Heart left ventricle (tissue), 16 donors: ENCODE measurements at places on chromosomes 16 and 17. TPM values are rescaled to one million over a fixed set of nuclear protein-coding genes. Genes with fewer than 3 reads are reported as not detected.
A peak's percentile ranks its signal among the peaks of the same experiment; 100 is the strongest.

DNA sequence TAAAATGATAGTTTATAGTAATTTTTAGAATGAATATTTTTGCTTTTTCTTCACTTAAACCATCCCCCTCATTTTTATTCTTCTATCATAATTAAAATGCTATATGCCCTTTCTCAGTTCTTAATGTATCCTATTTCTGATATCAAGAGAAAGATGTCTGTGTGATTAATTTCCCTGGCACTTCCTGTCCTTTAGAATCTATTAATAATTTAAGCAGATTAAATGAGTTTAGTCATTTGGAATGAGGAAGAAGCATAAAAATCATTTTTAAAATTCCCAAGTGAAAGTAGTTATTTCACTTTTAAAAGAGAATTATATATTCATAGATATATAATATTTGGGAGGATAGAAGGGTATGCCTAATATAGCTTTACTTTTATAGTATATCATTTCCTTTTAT lies 27.8 kb upstream of the CDR2 start:
- no peak for DNase-seq

DNA sequence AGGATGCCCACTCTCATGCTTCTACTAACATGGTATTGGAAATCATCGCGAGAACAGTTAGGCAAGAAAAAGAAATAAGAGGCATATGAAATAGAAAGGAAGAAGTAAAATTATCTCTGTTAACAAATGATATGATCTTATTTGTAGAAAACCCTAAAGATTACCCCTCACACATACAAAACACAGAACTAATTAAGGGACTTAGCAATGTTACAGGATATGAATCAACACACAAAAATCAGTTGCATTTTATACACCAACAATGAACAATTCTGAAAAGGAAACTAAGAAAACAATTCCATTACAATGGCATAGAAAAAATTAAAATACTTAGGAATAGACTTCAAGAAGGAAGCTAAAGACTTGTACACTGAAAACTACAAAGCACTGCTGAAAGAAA lies 2.7 kb upstream of the CAPNS2 start:
- no peak for DNase-seq

DNA sequence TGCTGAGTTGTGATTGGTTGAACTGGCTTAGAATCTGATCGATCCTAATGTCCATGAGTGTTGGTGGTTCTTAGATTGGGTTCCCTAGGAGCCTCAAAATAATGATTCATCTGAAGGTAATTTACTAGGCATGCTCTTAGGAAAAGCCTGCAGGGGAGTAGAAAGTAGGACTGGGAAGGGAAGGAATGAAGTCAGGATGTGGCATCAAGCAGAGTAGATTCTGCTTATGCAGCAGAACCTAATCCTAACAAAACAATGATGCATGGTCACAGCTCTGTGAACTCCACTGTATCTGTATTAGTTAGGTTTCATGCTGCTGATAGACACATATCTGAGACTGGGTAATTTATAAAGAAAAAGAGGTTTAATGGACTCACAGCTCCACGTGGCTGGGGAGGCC lies 132.5 kb downstream of the HS3ST2 start:
- no peak for DNase-seq

- no peak for DNase-seq
These were observed 13.7 kb downstream of the CAMKK1 start for GRCh38 chr17:3879186-3879585.

DNA sequence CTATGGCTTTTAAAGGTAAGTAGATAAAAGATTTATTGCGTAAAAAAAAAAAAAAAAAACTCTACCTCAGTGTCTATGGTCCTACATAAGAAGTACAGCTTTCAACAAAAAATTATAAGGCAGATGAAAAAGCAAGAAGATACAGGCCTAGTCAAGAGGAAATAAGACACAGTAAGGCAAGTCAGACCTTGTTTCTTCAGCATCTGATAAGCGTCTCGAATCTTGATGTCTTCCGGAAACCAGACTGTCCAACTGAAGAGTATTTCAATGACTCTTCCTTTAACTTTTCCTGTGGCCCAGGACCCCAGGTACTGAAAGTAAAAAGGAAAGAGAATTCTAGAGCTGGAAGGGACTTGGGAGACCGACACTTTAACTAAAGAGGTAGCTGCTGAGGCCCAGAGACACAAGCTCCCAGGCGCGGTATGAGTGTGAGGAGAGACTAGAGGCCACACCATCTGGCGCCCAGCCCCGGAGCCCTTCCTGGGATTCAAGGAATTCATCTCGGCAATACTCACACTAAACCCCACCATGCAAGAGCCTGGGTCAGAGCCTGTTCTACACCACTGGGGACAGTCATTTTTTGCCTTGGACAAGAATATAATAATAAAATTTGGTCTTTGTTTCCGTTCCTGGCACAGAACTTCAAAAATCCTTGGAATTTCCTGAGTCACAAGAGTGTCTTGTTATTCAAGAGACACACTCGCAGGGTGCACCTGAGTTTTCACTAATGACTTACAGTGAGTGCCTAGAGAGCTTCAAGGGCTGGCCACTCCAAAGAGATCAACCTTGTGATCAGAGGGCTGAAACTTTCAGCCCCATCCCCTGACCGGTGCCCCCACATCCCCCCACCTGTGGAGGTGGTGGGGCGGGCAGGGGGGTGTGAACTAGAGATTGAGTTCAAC lies 18.6 kb downstream of the GGA2 start:
- no peak for DNase-seq

GRCh38 chr17:53949473-53950090 lies 126.9 kb downstream of the KIF2B start:
- DNase-seq, result no peak

GRCh38 chr16:13904179-13904691 lies 15.7 kb upstream of the ERCC4 start:
- DNase-seq, result no peak

DNA sequence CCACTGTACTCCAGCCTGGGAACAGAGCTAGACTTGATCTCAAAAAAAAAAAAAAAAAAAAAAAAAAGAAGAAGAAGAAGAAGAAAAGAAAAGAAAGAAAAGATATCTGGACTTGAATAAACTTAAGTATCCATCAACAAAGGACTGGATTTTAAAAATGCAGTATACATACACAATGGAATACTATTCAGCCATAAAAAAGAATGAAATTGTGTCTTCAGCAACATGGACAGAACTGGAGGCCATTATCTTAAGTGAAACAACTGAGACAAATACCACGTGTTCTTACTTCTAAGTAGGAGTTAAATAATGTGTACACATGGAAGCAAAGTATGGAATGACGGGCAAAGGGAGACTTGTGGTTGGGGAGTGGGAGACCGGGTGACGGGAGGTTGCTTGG lies 40.1 kb upstream of the MNT start:
- no peak for DNase-seq

DNA sequence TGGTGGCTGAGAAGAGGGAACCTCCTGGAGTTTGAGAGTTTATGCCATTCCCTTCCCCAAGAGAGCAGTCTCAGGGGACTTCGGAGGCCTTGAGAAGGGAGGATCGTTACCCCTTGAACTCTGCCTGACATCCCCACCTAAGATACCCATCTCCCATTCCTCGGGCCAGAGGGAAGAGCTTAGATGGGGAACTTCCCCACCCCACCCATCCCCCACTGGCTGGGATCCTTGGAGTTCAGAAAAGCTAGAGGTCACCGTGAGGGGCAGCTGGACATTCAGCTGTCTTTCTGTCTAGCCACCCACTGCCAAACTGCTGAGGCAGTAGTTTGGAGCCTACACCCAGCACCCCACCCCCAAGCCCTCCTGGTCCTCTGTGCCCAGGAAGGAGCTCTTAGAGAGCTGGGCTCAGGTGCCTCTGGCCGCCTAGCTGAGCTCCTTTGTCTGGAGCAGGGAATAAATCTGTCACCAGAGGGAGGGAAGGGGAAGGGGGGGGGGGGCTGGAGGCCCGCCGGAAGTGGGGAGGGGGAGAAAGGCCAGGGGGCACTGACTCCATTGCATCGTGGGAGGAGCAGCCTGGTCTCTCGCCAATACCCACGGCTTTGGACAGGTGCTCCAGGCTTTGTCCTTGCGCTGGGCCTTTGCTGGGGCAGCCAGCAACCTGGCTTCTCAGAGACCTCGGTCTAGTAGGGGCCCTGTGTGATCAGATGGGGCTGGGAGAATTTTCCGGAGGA lies 1.0 kb downstream of the HSD11B2 start:
- DNase-seq, result no peak

GRCh38 chr16:76676356-76676755 lies 399.2 kb downstream of the CNTNAP4 start:
- DNase-seq, result no peak

GRCh38 chr16:64428463-64429113 lies 693.3 kb downstream of the CDH11 start:
- no peak for DNase-seq

DNA sequence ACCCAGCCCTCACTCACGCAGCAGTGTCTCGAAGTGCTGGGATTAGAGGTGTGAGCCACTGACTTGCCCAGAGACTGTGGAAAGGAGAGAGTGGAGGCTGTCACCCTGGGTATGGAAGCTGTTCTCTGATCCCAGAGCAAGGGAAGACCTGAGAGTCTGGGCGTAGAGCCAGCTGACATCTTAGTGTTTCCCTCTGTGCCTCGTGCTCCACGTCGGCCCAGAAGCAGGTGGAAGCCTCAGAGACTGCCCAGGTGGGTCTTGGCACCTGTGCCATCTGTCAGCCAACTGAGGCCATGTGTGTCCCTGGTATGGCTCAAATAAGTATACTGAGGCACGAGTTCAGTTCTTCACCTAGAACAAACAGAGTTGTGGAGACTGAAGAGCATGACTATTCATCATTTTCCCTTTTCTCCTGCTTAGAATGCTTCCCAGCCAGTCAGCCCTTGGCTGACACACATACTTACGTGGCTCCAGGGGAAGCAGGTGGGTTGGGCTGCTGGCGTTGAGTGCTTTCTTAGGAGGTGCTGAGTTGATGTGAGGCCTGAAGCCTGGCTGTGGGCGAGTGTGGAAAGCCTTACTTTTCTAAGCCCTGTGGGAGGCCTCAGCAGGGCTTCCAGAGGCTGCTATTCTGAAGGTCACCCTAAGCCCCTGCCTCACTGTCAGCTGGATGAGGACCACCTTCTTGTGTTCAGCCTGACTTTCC lies 8.1 kb downstream of the CTRL start:
- DNase-seq, result no peak

DNA sequence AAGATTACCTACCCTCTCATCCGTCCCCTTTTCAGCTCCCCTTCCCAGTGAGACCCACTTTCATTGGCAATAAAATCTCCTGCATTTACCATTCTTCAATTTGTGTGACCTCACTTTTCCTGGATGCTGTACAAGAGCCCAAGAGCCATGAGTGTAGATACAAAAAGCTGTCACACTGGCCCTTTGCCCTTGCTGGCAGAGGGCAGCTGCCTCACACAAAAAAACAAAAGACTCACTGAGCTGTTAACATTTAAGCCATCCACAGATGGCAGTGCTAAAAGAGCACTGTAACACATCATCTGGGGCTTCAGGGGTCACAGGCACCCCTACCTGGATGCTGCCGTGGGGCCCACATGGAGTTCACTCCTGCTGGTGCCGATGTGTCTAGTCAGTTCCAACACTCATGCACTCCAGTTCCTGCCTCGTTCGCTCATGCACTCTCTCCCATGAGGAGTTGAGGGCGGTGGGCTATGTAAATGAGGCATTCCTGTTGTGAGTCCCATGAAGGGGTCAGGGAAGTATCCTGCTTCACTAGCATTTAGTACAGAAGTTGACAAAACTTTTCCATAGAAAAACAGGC lies 123.1 kb downstream of the CA10 start:
- DNase-seq, result no peak

- no peak for DNase-seq
These were observed 122.6 kb downstream of the AXIN2 start for GRCh38 chr17:65438708-65439294.

- no peak for DNase-seq
These were observed 45.1 kb downstream of the MYH11 start for GRCh38 chr16:15811481-15812400.

DNA sequence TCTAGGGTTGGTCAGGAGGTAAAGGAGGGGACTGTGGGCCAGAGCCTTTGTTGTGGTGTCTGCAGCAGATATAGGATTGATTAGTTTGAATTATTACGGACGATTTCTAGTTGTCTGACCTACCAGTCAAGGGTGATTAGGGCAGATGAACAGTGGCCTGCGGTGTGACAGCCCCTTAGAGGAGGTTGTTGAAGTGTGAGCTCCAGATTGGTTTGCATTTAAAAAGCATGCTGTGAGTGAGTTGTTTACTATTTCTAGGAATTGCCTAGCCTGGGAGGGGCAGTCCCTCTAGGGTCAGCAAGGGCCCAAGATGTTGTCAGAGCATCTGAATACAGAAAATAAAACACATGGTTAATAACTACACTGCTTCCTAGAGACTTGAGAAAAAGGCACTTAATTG lies 108.8 kb downstream of the ARHGAP44 start:
- no peak for DNase-seq

DNA sequence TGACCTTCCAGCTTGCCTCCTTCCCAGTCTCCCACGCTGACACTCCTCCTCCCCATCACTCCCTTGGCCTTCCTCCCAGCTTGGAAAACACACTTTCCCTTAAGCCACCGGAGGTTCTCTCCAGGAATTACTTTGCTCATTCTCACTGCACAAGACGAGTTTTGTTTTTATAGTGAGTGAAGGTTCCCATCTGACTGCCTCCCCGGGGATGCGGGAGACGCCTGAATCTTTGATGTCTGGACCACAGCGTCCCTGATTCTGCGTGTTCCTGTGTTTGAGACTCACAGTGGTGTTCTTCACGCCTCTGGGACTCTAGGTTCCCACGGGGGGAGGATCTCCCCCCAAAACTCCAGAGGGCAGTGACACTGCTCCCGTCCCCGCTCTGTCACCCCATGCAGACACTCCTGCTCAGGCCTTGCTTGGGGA lies 2.0 kb downstream of the DNAI2 start:
- peak; percentile 72 for DNase-seq

GRCh38 chr17:44110011-44110686 lies 13.3 kb downstream of the HDAC5 start:
- DNase-seq, result no peak

GRCh38 chr16:2769675-2770056 lies 7.4 kb downstream of the ELOB start:
- DNase-seq, result no peak

- no peak for DNase-seq
These were observed 176.5 kb downstream of the SALL1 start for GRCh38 chr16:50974438-50975036.

The CAPNS2 gene
- not detected for total RNA-seq

The CENPT gene
- 18.7 TPM for total RNA-seq

The MMP2 gene
- total RNA-seq, result 135 TPM

The ITGAD gene
- total RNA-seq, result not detected

The KRTAP2-1 gene
- total RNA-seq, result not detected

The RGS11 gene
- 4.9 TPM for total RNA-seq

The LRRC75A gene
- total RNA-seq, result 0.37 TPM

The PIK3R5 gene
- total RNA-seq, result 1.8 TPM

The HEATR9 gene
- total RNA-seq, result 0.11 TPM

The SCARF1 gene
- 10.7 TPM for total RNA-seq

The PSMC3IP gene
- total RNA-seq, result 2.2 TPM

The AATK gene
- total RNA-seq, result 10.6 TPM

The CNGB1 gene
- not detected for total RNA-seq

The SRL gene
- 760 TPM for total RNA-seq

The HBA1 gene
- total RNA-seq, result 806 TPM

The CES3 gene
- 0.83 TPM for total RNA-seq

The CMTM2 gene
- total RNA-seq, result not detected

The NPLOC4 gene
- 105 TPM for total RNA-seq

The YBX2 gene
- 0.77 TPM for total RNA-seq

The TEX19 gene
- not detected for total RNA-seq
